Stimulated activated CD4-positive, alpha-beta T cell treated with anti-CD3 and anti-CD28 coated beads, TNF-alpha, amount 100 ng/mL, for 1 hour (primary cell): ENCODE measurements at places on chromosomes 3 and 15.

- no peak for DNase-seq
These were observed 273.3 kb upstream of the ICE2 start for GRCh38 chr15:60751985-60752952.

DNA sequence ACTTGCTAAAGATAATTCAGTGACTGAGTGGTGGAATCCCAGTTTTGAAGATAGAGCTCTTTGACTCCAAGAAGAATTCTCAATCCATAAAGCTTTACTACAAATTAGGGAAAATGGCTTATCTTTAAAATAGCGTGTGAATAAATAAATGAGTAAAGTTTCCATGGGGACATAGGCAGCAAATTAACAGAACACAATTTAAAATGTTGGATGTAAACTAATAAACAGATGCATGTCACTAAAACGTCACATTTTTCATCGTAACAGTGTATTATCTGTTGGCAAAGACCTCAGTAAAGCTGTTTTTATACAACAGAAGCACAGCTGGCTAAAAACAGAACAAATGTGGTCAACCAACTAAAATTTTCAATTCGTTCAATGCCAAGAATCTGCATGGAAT is 913.9 kb upstream of the CFAP20DC start:
- no peak for DNase-seq

GRCh38 chr15:88908697-88909621 is 4.2 kb downstream of the MFGE8 start:
- no peak for DNase-seq

- no peak for DNase-seq
These were observed 1.9 kb downstream of the KLHDC8B start for GRCh38 chr3:49173116-49173791.

DNA sequence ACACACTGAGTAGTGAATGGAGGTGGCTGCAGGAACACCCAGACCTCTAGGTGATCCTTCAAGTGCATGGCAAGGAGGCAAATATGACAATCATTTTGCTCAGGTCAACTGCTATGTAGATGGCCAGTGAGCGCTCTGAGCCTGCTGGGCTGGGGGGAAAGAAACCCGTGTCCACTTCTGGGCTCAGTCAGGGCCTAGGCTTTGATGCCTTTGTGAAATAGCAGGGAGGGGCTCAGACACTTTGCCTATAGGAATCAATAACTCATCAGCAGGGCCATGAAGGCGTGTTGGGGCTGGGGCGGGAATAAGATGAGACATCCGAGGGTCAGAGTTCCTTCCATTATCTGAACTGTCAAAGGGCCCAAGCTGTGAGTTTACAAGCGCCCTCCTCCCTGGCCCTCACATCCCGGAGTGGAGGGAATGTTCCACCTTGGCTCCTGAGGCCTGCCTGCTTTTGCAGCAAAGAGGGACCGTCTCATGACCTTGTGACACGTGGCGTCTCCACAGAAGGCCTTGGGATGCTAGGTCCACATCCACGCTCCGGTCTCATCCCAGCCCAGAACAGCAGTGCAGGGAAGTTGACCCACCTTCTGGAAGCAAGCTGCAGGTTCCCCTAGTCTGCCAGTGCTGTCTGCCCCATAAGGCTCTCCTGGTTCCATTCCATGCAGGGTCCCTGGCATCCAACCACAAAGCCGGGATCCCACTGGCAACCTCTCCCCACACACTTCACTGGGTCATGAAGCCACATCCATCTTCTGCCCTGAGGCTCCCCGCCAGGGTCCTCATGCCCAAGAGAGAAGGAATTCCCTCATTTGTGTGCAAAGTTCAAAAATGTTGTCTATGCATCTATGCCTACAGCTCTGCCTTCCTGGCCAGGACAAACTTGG is 78.4 kb downstream of the CHSY1 start:
- no peak for DNase-seq

DNA sequence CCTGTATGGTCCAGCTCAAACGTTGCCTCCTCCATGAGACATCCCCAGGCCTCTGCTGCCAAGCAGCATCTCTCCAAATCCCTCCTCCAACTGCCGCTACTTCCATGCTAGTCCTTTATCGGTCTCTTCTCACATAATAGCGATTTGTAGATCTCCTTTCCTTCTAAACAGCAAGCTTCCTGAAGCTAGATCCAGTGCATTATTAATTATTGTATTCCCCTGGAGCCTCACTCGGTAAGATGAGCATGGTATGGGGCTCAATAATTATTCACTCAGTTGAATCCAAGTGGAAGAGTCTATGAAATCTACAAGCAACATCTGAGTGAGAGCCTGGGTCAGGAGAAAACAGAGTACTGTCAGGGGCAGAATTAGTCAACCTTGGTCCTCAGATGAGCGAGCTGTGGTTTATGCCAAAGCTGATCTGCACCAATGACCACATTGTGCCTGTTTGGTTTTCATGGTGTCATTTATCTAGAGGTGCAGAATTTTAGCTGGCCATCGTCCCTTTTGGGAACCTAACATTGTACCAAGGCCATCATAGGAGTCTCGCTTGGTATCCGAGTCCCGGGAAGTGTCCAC is 93.8 kb upstream of the UBE2E1 start:
- DNase-seq: no peak

- DNase-seq: no peak
These were observed 113.1 kb downstream of the ARNT2 start for GRCh38 chr15:80517290-80517689.

DNA sequence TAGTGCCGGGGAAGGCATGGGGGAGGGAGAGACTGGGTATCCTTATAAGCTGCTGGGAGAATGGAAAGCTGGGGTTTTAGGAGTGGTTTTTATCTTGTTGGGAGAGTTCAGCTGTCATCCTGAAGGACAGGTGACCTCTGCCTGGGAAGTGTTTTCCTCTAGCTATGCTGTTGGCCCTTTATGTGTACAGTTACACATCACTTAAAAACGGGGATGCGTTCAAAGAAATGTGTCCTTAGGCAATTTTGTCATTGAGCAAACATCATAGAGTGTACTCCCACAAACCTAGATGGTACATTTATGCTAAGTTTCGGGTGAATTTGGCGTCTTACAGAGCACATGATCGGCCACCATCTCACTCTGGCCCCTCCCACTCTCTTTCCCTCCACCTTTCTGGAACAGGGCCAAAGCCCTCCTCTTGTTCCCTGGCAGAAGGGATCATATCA is 164.3 kb upstream of the NUDT16 start:
- DNase-seq: no peak

DNA sequence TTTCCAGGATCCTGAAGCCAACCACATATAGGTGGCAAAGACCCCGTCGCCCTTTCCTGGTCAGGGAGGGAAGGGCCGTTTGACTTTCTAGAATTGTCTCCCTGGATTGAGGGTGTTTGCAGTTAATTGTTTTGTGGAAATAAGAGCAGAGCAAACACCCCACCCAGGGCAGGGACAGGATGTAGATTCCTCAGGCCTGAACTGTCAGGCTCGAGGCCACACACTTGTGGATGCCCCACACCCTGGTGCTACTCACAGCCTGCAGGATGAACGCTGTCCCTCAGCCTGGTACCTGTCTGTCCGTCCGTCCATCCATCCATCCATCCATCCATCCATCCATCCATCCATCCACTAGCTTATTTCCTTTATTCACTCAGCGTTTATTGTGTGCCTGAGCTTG is 29.9 kb upstream of the FLNB start:
- no peak for DNase-seq

GRCh38 chr3:25405335-25405734 is 22.7 kb upstream of the RARB start:
- no peak for DNase-seq

GRCh38 chr3:42117175-42118008 is 26.2 kb downstream of the TRAK1 start:
- no peak for DNase-seq

- DNase-seq: no peak
These were observed 186.6 kb upstream of the BCL6 start for GRCh38 chr3:187931770-187932278.

- DNase-seq: no peak
These were observed 301.7 kb upstream of the MDFIC2 start for GRCh38 chr3:70614111-70614510.

DNA sequence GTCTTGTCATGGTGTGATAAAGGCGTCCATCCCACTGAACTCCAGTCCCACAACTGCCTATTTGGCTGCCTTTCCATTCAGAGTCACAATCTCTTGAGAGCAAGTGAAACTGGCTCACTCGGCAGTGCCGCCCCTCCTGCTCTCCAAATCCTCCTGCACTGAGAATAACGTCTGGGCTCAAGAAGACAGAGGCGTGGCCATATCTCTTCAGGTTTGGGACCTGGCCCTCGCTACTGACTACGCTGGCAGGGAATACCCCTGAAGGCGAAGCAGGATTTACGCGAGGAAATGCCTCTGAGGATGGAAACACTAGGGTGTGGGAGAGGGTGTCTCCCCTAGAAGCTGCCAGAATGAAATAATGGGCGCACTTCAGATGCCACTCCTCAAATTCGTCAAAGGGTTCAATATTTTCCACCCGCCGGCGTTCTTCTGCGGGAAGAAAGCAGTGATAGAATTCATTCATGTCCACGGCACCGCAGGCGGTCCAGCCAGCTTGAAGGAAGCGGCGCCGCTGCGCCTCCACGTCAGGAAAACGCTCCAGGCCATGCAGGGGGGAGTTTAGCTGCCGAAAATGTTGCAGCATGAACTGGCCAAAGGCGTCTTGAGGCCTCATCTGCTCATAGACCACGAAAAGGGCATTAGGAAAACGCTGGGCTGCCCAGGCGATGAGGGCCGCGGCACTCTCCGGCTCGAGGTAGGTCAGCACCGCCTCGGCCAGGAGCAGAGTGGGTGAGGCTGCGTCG is 985 bp downstream of the LCMT2 start:
- DNase-seq: no peak

- no peak for DNase-seq
These were observed 105.7 kb downstream of the TUSC7 start for GRCh38 chr3:116815321-116815720.

- DNase-seq: no peak
These were observed 30.2 kb upstream of the USP3 start for GRCh38 chr15:63473999-63474809.

- no peak for DNase-seq
These were observed 52.9 kb downstream of the PGBD4 start for GRCh38 chr15:34154725-34155204.

DNA sequence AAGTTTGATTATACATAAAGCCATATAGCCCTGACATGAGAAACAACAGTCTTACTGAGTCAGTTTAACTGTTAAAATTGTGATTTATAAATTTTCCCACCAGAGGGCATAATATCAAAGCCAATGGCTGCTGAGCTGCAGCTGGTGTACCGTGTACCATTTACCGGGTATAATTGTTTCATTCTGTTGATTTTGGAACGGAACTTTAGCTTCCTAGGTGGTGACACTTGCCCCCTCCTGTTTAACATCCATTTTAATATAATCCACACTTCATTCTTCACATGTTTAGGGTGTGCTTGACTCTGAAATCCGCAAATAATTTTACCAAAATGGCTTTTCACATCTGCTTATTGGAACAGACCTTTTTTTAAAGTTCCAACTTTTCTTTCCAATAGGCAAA is 72.8 kb downstream of the SLC9A9 start:
- DNase-seq: no peak

DNA sequence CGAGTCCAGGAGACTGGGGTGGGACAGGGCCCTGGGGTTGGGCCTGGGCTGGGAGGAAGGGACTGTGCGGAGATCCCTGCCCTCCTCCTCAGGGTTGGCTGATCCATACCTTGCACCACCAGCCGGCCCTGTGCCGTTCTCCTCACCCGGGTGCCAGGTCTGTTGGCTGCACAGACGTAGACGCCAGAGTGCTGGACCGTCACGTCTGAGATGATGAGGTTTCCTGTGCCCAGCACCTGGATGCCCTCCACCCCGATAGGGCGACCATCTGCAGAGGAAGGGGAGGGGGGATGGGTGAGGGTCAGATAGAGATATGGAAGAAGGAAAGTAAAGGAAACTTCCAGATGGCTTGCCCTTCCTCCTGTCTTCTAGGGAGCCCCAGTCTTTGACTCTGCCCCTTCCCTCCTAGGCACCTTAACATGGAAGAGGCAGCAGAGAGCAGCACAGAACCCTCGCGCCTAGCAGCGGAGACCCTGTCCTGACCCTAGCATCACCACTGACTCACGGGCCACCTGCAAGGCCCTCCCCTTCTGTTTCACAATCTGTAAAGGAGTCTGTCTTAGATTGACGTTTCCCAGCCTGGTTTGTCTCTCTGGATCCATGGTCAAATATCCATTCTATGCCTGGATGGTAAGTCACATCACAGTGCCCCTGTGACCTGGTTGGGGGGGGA is 28.8 kb downstream of the RNU5B-1 start:
- DNase-seq: no peak

DNA sequence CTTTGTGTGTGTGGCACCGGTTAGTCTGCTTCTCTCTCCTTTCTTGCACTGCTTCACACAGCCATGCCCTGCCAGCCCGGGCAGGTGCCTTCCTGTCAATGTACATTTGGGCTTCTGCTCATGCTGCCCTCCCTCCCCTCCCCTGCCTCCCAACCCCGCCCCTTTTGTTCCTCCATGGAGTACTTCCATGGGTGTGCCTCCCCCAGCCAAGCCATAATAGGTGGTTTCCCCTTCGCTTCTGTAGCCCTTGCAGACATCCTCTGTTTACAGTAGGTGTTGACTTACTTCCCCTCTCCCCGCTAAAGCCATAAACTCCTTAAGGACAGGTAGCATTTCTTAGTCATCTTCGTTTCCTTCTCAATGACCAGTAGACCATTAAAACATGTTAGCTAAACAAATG is 31.8 kb upstream of the CRTC3 start:
- no peak for DNase-seq

DNA sequence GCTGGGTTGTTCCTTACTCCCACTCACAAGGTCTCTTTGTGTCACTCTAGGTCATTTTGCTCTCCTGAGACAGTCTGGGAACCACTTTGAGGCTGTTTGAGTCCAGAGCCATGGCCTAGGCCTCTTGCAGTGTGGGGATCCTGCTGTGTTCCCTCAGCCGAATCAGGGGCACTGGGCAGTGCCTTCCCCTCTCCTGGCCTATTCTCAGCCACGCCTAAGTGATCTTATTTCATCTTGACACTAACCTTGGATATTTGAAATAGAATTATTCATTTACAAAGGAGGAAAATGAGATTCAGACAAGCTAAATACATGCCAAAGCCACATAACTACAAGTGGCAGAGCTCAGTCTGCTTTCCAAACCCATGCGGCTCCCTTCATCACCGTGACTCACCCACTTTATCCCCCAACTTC is 557.2 kb upstream of the TBL1XR1 start:
- no peak for DNase-seq

GRCh38 chr3:13108861-13109260 is 35.6 kb upstream of the IQSEC1 start:
- DNase-seq: no peak

DNA sequence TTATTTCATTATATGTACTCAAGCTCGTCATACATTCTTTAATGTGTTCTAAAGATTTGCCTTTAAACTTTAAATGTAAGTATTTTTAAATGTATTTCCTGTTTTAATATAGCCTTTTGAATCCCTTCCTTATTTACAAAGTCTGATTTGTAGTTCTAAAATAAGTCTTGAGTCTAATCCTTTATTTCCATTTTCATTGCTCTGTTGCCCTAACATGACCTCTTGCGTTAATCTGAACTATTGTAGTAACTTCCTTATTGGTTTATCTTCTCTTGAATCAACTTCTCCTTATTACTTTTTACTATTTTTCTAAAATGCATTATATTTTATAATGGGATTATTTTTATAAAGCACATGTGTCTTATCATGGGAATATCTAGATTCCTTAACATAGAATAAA is 24.0 kb downstream of the KNL1 start:
- DNase-seq: no peak

- no peak for DNase-seq
These were observed 257.8 kb downstream of the EBLN2 start for GRCh38 chr3:73319179-73319769.
